ENCODE measurements at places on chromosomes 4 and X.
A peak's percentile ranks its signal among the peaks of the same experiment; 100 is the strongest.

GRCh38 chrX:96985046-96985445, 101.3 kb downstream of the RPA4 start:
- H3K27me3 ChIP-seq: no peaks in the 10 kb centered on the region
- H3K36me3 ChIP-seq: no peaks in the 10 kb centered on the region
- H3K27ac ChIP-seq: no peak overlapping the region
- H3K4me3 ChIP-seq: no peak overlapping the region
- H3K4me1 ChIP-seq: no peaks in the 10 kb centered on the region

GRCh38 chrX:115521741-115522140, 39.2 kb upstream of the PLS3 start:
- no peak for DNase-seq
- H3K36me3 ChIP-seq: no peaks in the 10 kb centered on the region
- H3K4me3 ChIP-seq: no peak overlapping the region
- no peaks in the 10 kb centered on the region for H3K27me3 ChIP-seq

GRCh38 chrX:100649550-100650356, 5.8 kb downstream of the SRPX2 start:
- peak overlapping the region; percentile 88 for H3K27ac ChIP-seq
- no peak overlapping the region for H3K4me3 ChIP-seq
- peaks cover 7% of the 10 kb centered on the region for H3K27me3 ChIP-seq

GRCh38 chr4:74919783-74920182, 13.1 kb upstream of the PARM1 start:
- H3K4me1 ChIP-seq: no peaks in the 10 kb centered on the region
- no peak for DNase-seq
- H3K27ac ChIP-seq: no peak overlapping the region
- no peak overlapping the region for H3K4me3 ChIP-seq
- no peaks in the 10 kb centered on the region for H3K27me3 ChIP-seq

GRCh38 chr4:10371869-10372471, 85.3 kb downstream of the ZNF518B start:
- H3K27ac ChIP-seq: no peak overlapping the region
- no peaks in the 10 kb centered on the region for H3K27me3 ChIP-seq
- no peak overlapping the region for H3K4me3 ChIP-seq
- no peak for DNase-seq
- H3K4me1 ChIP-seq: no peaks in the 10 kb centered on the region

- no peak for DNase-seq
- no peaks in the 10 kb centered on the region for H3K4me1 ChIP-seq
- H3K27me3 ChIP-seq: no peaks in the 10 kb centered on the region
- no peaks in the 10 kb centered on the region for H3K36me3 ChIP-seq
- H3K4me3 ChIP-seq: no peak overlapping the region
Measured at GRCh38 chr4:35250761-35251160, 993.6 kb downstream of the ARAP2 start.

- no peak overlapping the region for H3K27ac ChIP-seq
- no peak overlapping the region for H3K4me3 ChIP-seq
Measured at GRCh38 chr4:28702571-28702970, 1841.9 kb downstream of the STIM2 start.

GRCh38 chrX:154530286-154530685, 14.3 kb upstream of the FAM3A start:
- H3K27me3 ChIP-seq: no peaks in the 10 kb centered on the region
- no peak overlapping the region for H3K4me3 ChIP-seq
- no peak for DNase-seq
- H3K36me3 ChIP-seq: peaks cover 21% of the 10 kb centered on the region

- H3K36me3 ChIP-seq: no peaks in the 10 kb centered on the region
- H3K4me1 ChIP-seq: no peaks in the 10 kb centered on the region
- no peak overlapping the region for H3K4me3 ChIP-seq
- no peak overlapping the region for H3K27ac ChIP-seq
- DNase-seq: no peak
Measured at GRCh38 chr4:114088481-114088880, 109.0 kb upstream of the ARSJ start.

DNA sequence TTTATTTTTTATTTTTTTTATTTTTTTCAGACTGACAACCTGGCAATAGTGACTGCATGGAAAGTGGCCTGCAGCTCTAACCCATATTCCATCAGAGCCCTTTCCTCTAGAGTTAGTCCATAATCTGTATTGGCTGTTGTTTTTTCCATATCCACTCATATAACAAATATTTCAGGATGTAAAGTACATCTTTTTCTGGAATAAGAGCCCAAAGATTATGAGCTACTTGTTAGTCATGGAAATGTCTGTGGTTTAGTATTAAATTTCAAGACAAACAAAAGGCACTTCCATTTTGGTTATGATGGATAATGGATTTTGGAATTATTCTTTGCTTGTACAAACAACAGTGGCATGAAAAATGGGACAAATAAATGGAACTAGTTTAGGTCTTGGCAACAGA, 296.0 kb upstream of the HS3ST1 start:
- no peak overlapping the region for H3K27ac ChIP-seq
- H3K27me3 ChIP-seq: no peaks in the 10 kb centered on the region
- DNase-seq: no peak
- H3K4me1 ChIP-seq: no peaks in the 10 kb centered on the region
- H3K4me3 ChIP-seq: no peak overlapping the region
- no peaks in the 10 kb centered on the region for H3K36me3 ChIP-seq

- H3K27ac ChIP-seq: no peak overlapping the region
- no peaks in the 10 kb centered on the region for H3K36me3 ChIP-seq
- no peak overlapping the region for H3K4me3 ChIP-seq
- no peaks in the 10 kb centered on the region for H3K27me3 ChIP-seq
Measured at GRCh38 chr4:158758142-158758541, 10.7 kb upstream of the FNIP2 start.

- no peak overlapping the region for H3K4me3 ChIP-seq
- H3K27ac ChIP-seq: no peak overlapping the region
- H3K4me1 ChIP-seq: no peaks in the 10 kb centered on the region
- no peaks in the 10 kb centered on the region for H3K36me3 ChIP-seq
- DNase-seq: peak; percentile 35
Measured at GRCh38 chr4:9703391-9703790, 78.0 kb upstream of the DRD5 start.

- DNase-seq: no peak
- no peaks in the 10 kb centered on the region for H3K36me3 ChIP-seq
- H3K27ac ChIP-seq: no peak overlapping the region
Measured at GRCh38 chr4:11710453-11711093, 281.9 kb upstream of the HS3ST1 start.

DNA sequence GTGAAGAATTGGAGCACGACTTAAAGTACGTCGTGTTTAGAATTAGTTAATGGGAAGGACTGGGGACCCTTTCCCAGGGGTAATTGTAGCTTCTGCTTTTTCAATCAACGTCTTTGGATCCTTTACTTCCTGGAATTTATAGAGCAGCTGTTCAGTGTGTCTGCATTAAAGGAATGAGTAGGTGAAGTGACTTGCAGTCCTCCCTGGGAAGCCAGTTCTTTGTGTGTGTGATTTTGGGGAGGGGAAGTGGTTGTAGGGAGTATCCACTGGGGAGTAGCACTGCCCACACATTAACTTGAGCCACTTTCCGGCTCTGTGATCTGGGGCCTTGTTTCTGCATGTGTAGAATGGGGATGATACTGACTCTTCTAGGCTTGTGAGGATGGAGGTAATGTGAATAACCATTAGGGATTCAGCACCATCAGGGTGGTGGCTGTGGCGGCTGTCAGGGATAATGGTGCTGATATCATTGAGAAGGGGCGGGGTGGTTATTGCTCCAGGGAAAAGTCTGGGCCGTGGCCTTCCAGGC, 54.7 kb downstream of the TMEM131L start:
- DNase-seq: no peak
- H3K4me1 ChIP-seq: peaks cover 10% of the 10 kb centered on the region
- no peaks in the 10 kb centered on the region for H3K27me3 ChIP-seq

DNA sequence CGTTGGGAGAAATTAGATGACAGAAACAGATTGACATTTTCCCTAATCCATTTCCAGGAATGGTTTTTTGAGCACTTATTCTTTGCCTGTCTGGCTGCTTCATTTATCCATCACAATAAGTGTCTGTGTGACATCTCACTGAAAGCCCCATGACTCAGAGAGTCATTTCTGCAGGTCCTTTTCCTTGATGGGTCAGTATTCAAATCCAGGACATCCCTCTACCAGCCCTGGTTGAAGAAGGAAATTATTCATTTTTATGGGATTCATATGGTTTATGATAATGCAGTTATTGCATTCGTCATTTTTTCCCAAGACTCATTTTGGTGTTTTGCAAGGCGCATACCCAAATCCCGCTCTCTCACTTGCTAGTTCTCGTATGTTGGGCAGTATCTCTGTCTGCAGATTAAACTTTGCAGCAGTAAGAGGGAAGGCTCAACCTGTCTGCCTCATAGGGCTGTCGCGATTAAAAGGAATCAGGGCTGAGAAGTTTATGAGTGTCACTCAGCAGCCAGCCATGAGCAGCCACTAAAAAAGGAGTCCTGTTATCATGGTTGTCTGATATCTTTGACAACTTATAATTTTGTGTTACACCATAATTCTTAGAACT, 44.0 kb downstream of the GYG2 start:
- H3K36me3 ChIP-seq: no peaks in the 10 kb centered on the region
- no peak for DNase-seq
- no peak overlapping the region for H3K27ac ChIP-seq
- H3K27me3 ChIP-seq: no peaks in the 10 kb centered on the region
- H3K4me1 ChIP-seq: no peaks in the 10 kb centered on the region

DNA sequence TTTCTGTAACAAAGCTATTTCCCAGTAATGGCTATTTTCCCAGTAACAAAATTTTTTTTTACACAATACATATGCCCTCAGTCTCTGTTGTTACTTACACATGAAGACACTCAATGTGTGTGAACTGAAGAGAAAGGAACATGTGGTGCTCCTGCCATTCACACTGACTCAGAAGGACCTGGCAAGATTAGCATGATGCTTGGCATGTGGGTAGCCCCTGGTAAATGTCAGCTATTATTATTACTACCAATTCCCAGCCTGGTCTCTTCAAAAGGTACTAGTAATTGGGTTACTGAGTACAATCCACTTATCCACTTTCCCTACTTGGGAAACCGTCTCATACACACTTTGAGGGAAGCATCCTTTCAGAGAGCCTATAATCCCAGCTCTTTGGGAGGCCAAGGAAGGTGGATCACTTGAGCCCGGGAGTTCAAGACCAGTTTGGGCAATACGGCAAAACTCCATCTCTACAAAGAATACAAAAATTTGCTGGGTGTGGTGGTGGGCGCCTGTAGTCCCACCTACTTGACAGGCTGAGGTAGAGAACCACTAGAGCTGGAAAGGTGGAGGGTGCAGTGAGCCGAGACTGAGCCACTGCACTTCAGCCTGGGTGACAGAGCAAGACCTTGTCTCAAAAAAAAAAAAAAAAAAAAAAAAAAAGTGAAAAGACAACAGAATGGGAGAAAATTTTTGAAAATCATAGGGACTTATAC, 14.6 kb downstream of the RBBP7 start:
- no peak overlapping the region for H3K27ac ChIP-seq
- no peak for DNase-seq
- peaks cover 8% of the 10 kb centered on the region for H3K27me3 ChIP-seq
- H3K4me1 ChIP-seq: no peaks in the 10 kb centered on the region

GRCh38 chrX:105526431-105526830, 295.9 kb upstream of the NRK start:
- no peak overlapping the region for H3K27ac ChIP-seq
- H3K4me3 ChIP-seq: no peak overlapping the region

DNA sequence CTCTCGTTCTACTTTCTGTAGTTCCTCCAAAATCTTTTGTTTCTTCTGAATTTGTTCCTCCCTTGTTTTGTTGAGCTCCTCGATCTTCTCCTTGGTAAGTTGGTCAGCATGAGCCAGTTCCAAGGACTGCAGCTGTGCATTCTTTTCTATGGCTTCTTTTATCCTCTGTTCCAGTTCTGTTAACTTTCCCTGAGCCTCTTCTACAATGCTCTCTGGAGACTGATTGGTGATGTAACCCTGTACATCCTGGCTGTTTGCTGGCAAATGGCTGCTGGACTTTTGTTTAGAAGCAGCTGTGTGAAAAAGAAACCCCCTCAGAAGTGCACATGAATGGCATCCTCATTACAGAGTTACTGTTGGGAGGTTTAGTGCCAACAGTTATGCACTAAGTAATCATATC, 70.5 kb upstream of the COX18 start:
- H3K4me3 ChIP-seq: no peak overlapping the region
- no peak overlapping the region for H3K27ac ChIP-seq
- H3K27me3 ChIP-seq: no peaks in the 10 kb centered on the region
- H3K36me3 ChIP-seq: peaks cover 95% of the 10 kb centered on the region
- DNase-seq: no peak
- no peaks in the 10 kb centered on the region for H3K4me1 ChIP-seq

DNA sequence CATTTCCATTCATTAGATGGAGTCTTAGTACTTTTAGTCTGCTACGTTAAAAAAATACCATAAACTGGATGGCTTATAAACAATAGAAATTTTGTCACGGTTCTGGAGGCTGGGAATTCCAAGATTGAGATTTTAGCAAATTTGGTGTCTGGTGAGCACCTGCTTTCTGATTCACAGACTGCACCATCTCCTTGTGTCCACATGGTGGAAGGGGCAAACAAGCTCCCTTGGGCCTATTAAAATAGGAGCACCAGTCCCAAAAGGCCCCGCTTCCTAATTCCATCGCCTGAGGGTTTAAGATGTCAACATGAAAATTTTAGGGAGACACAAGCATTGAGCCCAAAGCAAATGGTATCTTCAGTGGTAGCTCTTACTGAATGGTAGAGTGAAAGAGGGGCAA, 120.5 kb upstream of the MAP9 start:
- H3K4me3 ChIP-seq: peak overlapping the region; percentile 37
- DNase-seq: no peak
- no peaks in the 10 kb centered on the region for H3K4me1 ChIP-seq
- H3K36me3 ChIP-seq: no peaks in the 10 kb centered on the region

DNA sequence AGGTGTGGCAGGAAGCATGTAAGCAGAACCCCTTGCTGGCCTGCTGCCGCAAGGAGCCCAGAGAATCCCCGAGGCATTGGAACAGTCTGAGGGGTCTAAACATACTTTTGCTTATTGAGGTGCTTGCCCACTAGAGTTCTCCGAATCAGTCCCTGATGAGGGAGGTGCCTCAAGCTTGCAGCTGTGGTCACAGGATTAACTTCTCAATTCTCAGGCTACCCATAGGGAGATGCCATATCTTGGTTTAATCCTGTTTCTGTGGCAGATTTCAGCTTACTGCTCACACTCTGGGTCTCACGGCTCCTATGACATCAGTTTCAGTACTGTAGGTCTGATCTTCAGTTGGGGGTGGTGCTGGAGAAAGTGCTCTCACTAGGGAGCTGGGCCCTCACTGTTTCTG, 39.9 kb downstream of the CCNG2 start:
- no peak overlapping the region for H3K4me3 ChIP-seq
- H3K36me3 ChIP-seq: no peaks in the 10 kb centered on the region
- H3K27ac ChIP-seq: no peak overlapping the region
- DNase-seq: no peak
- no peaks in the 10 kb centered on the region for H3K4me1 ChIP-seq

- H3K4me3 ChIP-seq: no peak overlapping the region
- DNase-seq: no peak
- H3K36me3 ChIP-seq: no peaks in the 10 kb centered on the region
Measured at GRCh38 chrX:100748108-100748507, 16.2 kb upstream of the SYTL4 start.

Measured in heart left ventricle (tissue), 16 donors.